Fibroblast of lung (primary cell): ENCODE measurements at places on chromosomes 2 and 18. TPM values are rescaled to one million over a fixed set of nuclear protein-coding genes. Genes with fewer than 3 reads are reported as not detected.

C1QL2 gene
- not detected in 2 replicates for polyA plus RNA-seq

DDX18 gene
- 44.9 and 46.8 TPM in 2 replicates for polyA plus RNA-seq

UGT1A9 gene
- not detected in 2 replicates for polyA plus RNA-seq

CWC22 gene
- 6.4 and 7.0 TPM in 2 replicates for polyA plus RNA-seq

TMEM163 gene
- 0.03 TPM in 1 of 2 replicates, not detected in the other for polyA plus RNA-seq

CYBRD1 gene
- polyA plus RNA-seq: 132 and 250 TPM in 2 replicates

DNA sequence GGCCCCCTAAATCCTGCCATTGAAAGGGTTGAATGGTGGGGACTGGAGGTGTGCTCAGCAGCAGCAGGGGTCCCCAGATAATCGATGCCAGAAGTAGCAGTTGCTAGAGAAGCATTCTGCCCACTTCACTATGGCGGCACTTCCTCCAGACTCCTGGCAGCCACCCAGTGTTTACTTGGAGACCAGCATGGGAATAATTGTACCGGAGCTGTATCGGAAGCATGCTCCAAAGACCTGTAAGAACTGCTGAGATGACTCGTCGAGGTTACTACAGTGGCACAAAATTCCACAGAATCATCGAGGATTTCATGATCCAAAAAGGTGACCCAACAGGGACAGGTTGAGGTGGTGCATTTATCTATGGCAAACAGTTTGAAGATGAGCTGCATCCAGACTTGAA is 11.0 kb upstream of the GAREM2 start:
- no peak for DNase-seq

DNA sequence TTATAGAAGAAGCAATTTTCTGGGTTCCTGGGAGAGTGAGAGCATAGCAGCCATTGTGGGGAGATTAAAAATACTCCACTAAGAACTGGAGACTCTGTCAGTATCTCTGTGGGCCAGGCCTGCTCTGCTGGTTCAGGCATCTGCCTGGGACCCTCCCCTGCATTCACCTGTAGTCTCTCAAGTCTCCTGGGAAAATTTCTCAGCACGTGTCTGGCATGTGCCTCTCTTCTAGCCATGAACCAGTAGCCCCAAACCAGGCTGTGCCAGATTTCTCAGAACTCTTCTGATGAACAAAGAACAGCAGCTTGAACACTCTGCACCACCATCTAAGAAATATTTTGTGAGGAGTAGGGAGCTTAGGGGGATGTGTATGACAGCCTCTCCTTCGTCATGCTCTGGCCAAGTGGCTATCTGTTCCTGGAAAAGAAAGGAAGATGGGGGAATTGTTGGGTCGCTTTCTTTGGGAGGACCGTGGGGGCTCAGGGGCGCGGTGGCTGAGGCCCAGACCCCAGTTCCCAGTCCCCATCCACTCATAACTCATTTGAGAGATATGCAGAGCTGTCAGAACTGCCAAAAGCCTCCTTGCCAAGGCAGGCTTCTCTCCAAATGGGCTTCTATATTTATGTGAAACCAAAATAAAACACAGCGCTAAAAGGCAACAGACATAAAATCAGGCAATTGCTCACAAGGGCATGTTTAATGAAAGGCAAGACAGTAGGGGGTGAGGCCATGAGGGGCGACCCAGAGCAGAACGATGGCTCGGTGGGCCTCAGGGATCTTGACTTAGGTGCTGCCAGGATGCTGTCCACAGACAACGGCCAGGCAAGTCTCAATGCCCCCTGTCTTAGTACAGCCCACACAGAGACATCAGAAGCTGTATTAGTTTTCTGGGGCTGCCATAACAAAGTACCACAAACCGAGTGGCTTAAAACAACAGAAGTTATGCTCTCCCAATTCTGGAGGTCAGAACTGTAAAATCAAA is 114.7 kb upstream of the TNP1 start:
- DNase-seq: no peak

- DNase-seq: no peak
Observed at GRCh38 chr2:120555092-120555491, 180.6 kb upstream of the GLI2 start.

GRCh38 chr18:68428661-68429060 is 286.2 kb downstream of the TMX3 start:
- DNase-seq: peak; percentile 57
